ENCODE measurements at places on chromosomes 7 and 10.
A peak's percentile ranks its signal among the peaks of the same experiment; 100 is the strongest.

DNA sequence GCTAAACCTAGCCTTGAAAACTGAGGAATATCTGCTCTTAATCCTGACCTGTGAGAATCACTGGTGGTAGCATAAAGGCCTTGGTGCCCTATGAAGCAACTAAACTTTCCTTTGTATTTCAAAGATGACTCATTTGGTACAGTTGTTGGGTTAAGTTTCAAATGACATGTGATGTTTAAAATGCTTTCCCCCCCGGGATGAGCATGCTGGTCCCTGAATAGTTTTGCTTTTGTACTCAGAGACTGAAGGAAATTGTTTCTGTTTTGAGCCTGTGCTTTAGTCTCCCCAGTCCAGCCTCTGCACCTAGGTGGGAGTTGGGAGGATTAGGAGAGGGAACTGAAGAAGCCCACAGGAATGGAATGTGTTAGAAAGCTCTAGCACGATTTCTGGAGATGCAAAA, 258.9 kb upstream of the NPY start:
- no peak for DNase-seq

GRCh38 chr7:69019437-69019836, 578.8 kb upstream of the AUTS2 start:
- DNase-seq = no peak

DNA sequence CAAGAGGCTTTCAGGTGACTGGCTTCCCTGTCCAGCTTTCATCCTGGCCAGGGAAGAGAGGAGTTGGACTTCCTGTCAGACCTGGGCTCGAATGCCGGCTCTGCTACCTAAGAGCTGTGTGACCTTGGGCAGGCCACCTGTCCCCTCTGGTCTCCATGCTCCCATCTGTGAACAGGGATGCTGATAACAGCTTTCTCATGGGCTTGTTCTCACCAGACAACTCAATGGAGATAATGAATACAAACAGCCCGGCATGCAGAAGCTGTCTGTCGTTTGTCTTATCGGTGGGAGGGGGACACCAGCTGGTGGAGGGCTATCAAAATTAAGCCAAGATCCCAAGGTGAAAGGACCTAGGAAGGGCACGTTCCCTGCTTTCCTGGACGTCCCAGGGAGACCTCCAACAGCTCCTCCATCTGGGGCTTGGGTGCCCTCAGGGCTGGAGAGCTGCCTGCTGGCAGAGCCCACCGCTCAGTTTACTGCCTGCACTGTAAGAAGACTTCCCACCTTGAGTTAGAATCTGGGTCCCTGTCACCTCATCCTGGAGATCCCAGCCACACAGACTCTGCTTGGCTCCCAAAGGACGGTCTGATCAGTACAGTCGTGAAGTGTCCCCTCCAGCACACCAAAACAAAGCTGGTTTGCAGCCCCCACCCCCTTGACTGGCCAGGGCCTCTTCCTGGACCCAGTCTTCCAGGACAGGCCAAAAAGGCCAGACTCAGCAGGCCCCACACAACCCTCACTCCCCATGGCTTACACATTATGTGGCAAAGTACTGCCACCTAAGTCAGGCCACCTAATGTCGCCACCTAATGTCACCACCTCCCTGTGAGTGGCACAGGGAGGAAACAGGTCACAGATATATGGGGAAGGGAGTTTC, 40.9 kb downstream of the PPIF start:
- no peak for DNase-seq

- DNase-seq = no peak
These were observed 563 bp downstream of the STAM start for GRCh38 chr10:17644485-17644943.

DNA sequence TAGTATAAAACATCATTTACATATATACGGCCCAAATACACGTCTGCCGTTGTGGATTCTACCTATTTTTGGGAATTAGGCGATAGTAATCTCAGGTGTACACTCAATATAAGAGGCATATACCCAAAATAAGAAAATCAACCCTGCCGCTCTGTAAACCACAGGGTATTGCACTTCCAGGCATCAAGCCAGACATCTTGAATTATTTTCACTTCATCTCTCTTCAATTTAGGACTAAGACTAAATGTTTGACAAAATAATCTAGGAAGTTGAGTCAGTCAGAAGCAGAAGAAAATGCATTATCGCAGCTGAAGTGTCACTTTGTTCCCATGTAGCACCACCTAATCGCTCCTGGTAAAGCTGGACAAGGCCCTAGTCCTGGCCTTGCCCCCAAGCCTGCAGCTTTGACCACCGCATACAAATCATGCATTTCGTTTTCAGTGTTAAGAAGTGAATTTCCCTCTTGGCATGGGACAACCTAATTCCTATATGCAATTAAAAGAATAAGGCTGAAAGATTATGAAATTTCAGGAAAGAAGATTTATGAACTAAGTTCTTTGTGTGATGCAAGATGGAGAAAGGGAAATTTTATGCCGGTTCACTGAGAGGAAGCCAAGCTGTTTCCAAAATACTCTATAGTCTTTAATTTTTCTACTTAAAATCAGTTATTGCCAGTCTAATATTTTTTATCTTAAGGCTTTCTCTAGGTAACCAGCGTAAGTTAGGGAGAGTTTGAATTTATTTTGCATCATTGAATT, 26.0 kb downstream of the CABCOCO1 start:
- no peak for DNase-seq

DNA sequence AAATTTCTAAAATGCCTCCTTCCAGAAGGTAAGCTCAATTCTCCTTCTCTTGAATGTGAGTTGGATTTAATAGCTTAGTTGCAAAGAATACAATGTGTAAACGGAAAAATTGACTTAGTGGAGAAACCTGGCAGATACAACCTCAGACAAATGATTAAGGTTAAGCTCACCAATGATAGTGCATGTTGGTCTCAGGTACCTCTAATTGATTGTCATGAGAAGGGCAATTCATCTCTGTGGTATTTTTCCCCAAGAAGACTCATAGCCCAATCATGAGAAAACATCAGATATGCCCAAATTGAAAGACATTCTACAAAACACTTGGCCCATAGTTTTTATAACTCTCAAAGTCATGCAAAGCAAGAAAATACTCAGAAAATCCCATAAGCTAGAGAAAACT, 36.2 kb upstream of the TMEM106B start:
- DNase-seq = no peak

GRCh38 chr10:124740369-124741280, 3.6 kb downstream of the FAM53B start:
- peak; percentile 29 for DNase-seq

GRCh38 chr10:125260260-125260659, 99.9 kb upstream of the CTBP2 start:
- DNase-seq = no peak

DNA sequence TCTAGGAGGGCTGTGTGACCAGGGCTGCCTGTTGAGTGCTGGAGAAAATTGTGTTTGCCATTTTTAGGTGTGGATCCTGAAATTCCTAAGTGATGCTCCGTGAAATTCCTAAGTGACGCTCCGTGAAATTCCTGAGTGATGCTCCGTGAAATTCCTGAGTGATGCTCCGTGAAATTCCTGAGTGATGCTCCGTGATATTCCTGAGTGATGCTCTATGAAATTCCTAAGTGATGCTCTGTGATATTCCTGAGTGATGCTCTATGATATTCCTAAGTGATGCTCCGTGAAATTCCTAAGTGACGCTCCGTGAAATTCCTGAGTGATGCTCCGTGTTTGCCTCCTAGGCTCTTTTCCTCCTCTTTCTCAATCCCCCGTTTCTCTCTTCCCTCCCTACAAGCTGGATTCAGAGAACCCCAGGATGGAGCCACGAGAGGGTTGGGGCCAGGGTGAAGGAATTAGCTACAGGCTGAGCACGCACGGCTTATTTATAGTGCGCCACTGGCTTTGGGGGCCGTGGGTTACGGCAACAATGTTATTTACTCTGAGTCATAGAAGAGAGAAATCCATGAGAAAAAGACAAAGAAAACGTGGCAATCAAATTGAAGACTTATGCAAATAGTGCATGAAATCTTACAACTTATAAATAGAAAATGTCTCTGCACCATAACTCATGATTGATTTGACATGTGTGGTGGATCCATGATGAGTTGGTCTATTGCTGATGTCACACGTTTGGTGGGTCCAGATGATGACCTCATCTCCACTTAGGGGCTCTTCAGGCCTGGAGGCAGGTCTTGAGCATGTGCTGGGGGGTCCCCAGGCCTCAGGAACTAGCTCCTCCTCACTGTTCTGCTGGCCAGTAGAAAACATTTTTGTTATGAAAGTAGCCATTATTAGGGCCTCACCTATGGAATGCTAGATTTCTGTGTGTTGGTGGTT, 224.6 kb downstream of the WDR37 start:
- DNase-seq = no peak

DNA sequence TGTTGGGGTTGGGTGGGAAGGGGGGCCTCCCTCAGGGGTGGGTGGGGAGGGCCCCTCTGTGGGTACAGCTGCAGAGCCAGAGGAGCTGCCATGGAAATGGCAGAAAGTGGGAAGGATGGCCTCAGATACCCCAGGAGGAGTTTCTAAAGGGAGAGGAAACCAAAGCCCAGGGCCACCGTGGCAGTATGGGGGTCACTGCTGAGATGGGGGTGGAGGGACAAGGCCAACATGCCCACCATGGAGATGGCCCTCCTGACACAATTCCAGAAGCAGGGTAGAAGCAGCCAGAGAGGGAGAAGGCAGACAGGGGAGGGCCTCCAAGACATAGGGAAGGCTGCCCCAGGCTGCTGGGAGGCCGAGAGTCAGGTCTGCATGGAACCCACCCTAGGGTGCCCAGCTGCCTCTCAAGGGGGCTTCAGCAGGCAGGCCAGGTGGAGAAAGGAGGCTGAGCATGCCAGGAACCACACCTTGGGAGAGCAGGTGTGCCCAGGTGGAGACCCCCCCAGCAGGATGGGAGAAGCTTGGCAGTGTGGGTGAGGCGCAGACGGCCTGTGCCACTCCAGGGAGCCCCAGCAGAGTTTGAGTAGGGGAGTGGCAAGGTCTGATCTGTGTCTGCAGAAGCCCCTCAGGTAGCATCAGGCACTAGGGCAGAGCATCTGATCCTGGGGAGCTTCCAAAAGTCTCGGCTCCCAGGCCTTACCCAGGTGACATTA, 146.8 kb downstream of the ARHGAP22 start:
- DNase-seq = no peak

DNA sequence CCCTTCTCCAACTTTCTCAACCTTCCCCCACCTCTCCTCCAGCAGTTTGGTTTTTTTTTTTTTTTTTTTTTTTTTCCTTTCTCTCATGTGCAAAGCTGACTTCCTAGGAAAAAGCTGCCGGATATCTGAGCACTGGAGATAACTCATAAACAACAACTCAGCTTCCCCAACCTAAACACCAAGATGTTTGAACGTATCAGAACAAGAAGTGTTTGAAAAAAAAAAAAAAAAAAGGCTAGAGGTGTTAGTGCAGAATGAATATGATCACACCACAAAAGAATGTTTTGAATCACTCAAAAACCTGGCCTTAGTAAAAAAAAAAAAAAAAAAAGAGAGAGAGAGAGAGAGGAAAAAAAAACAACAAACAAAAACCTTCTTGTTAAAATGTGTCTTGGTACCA, 11.2 kb downstream of the GATA3 start:
- no peak for DNase-seq

DNA sequence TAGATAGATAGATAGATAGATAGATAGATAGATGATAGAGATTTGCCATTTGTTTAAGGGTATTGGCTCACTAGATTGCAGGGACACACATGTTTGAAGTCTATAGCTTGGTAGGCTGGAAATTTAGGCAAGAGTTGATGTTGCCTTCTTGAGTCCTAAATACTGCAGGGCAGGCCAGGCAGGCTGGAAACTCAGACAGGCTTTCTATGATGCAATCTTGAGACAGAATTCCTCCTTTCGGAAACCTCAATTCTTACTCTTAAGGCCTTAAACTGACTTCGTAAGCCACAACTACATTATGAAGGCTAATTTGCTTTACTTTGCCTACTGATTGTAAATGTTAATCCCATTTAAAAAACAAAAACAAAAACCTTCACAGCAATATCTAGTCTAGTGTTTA, 322.9 kb upstream of the AKR1E2 start:
- no peak for DNase-seq

- no peak for DNase-seq
These were observed 82.7 kb downstream of the FAM204A start for GRCh38 chr10:118259288-118259906.

DNA sequence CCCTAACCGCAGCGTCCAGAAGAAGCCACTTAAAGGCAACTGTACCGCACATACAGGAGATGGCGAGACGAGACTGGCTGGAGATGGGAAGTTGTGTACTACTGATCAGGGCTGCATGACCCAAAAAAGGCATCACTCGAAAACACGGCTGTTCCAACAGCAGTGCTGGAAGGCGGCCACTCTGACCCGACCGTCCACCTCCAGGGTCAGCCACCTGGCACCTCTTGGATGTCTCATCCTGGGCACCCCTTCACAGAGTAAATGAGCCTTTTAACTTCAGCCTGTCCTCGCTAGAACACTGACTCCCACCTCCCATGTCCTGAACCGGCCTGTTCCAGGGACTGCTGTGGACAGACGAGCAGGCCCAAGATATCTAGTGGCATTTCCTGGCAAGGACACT, 180.7 kb downstream of the DIP2C start:
- no peak for DNase-seq

- DNase-seq = no peak
These were observed 5.7 kb downstream of the ANKRD1 start for GRCh38 chr10:90914992-90915765.

DNA sequence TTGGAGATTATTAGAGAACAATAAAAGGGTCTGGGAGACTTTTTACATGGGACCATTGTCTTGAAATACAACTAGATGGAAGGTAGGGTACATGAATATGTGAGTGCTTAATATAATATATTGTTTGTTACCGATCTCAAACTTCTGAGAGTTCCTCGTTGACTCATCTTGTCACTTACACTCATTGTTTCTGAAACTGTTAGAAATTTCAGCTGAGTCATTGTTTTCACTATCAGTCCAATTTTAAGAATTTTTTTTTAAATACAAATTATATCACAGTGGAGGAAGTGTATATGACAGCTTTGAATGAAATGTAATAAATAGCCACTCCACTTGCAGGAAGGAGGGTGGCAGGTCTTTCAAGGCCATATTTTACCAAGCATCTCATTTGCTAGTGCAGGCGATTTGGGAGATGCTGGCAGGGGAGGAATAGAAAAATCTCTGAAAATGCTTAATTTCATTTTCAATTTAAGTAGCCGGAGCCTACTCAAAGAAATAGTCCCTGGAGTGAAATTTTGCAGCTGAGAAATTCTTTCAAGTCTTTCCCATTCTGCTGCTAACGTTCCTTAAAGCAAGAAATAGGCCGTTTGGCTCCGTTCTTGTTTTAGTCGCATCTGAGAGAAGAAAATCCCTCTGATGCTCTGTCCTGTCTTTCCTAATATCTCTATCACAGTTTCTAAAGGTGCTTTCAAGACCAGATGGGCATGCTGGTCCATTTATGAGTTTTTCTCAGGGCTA, 1404.2 kb upstream of the CELF2 start:
- DNase-seq = no peak

GRCh38 chr7:142611566-142612236, 137.6 kb upstream of the PRSS1 start:
- DNase-seq = no peak

- DNase-seq = no peak
These were observed 99.9 kb downstream of the PRKAG2 start for GRCh38 chr7:151776876-151777494.

DNA sequence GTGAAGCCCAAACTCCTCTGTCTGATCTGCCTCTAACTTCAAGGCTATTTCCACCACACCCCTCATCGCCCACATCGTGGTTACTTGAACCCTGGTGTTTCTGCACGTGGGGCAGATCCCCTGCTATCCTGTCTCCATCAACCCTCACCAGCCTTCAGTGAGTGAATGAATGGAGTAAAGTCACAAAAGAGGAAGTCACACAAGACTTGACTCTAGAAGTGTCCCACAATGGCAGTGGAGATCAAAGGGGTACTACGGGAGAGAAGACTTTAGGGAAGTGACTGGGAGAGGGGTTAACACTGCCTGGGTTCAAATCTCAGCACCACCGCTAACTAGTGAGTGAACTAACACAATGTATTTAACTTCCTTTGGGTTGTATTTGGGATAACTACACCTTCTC, 85.9 kb downstream of the COBL start:
- DNase-seq = no peak
